ENCODE measurements at places on chromosomes 4 and X.
A peak's percentile ranks its signal among the peaks of the same experiment; 100 is the strongest.

- no peak for DNase-seq
Observed at GRCh38 chr4:37690976-37691375, 4.8 kb upstream of the RELL1 start.

GRCh38 chr4:114535725-114536124 lies 62.9 kb upstream of the UGT8 start:
- no peak for DNase-seq

- DNase-seq = no peak
Observed at GRCh38 chr4:87502580-87503238, 26.5 kb downstream of the SPARCL1 start.

- DNase-seq = no peak
Observed at GRCh38 chr4:159697322-159698283, 594.7 kb downstream of the RAPGEF2 start.

DNA sequence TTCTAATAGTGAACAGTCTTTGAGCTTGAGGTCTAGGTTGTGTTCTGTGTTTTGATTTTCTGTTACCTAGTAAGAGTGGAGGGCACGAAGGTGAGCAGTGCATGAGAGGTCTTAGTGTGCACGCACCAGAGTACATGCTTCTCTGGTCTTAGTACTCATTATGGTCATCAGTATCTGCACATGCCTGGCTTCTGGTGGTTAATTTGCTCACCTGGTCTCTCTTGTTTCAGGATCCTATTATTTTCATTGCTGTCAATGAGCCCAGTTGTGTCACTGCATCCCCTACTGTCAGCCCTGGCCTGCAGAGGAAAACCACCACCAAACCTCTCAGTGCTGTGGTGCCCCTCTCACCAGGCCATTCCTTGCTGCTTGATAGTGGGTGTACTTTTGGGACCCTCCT lies 54.8 kb downstream of the NSUN7 start:
- no peak for DNase-seq

DNA sequence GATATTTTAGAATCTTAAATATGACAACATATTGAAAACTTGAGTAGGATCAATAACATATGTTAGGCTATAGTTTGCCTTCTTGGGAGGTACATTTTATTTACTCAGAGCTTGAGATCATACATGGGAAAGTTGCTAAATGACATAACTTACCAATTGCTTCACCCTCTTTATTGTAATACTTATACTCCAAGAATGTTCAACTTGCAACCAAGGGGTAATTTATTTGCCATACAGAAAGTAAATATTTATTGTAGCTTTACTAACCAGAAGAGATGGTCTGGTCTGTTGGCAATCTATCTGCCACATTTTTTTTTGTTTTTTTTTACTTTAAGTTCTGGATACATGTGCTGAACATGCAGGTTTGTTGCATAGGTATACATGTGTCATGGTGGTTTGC lies 426.6 kb downstream of the ARHGAP24 start:
- DNase-seq = peak; percentile 4

DNA sequence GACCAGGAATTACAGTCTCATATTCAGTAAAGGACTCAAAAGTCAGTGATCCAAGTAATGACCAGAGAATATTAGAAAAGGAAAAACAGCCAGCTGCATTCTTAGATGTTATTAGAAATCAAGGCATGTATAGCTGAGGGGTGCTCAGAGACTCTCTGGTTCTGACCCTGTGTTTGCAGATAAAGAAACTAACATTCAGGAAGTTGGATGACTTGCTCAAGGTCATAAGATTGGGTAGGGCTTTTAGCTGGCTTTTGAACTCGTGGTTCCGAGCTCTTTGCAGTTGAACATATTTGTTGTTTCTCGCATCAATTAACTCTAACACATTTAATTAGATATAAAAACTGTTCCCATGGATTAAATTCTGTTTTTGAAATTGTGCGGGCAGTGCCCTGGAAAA lies 62.5 kb upstream of the ENPP6 start:
- DNase-seq = no peak

DNA sequence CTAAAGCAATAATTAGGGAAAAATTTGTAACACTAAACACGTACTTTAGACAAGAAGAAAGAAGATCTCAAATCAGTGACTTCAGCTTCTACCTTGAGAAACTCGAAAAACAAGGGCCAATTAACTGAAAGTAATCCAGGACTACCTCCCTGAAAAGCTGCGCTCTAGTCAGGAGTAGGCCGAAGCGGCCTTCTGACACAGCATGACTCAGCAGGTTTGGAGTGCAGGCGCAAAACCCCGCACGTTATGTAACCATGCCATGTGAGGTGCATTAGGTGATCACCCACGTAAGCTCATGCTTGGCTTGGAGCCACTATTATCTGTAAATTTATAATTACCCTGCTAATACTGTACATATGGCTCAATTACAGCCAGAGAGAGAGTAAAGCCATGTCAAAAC lies 52.8 kb upstream of the CCDC149 start:
- DNase-seq = no peak

- DNase-seq = no peak
Observed at GRCh38 chrX:120504569-120504968, 35.5 kb upstream of the LAMP2 start.

DNA sequence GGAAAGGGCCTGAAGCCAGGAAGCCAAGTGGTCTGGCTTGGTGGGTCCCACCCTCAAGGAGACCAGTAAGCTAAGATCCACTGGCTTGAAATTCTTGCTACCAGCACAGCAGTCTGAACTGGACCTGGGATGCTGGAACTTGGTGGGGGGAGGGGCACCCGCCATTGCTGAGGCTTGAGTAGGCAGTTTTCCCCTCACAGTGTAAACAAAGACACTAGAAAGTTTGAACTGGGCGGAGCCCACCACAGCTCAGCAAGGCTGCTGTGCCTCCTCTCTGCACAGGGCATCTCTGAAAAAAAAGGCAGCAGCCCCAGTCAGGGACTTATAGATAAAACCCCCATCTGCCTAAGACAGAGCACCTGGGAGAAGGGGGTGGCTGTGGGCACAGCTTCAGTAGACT lies 63.1 kb downstream of the AFM start:
- no peak for DNase-seq

DNA sequence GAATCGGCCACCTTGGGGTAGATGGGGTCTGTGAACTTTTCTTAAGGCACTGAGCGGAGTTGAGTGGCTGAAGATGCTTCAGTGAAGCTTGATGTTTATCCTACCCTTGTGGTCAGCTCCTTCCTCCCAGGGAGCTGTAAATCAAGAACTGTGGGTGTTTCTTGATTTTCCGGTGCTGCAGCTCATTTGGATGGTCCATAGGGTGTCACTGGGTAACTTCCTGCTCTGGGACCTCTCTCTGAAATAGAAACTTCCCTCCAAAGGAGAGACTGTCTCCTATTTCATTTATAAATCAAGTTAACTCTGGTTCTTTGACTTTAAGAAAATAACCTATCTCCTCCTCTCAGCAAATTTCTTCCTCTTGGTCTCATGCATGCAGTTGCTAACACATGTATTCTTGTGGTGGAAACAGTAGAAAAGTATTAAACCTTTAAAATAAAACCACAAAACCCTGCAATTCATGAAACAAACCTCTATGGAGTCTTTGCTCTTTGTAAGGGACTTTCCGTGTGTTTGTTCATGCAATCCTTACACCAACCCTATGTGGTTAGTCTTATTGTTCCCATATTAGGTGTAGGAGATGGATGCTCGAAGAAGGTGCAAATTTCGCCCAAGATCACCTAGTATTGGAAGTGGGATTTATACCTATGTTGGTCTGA lies 110.3 kb downstream of the SHROOM3 start:
- DNase-seq = no peak

- DNase-seq = no peak
Observed at GRCh38 chr4:128311659-128312403, 24.2 kb upstream of the PGRMC2 start.

DNA sequence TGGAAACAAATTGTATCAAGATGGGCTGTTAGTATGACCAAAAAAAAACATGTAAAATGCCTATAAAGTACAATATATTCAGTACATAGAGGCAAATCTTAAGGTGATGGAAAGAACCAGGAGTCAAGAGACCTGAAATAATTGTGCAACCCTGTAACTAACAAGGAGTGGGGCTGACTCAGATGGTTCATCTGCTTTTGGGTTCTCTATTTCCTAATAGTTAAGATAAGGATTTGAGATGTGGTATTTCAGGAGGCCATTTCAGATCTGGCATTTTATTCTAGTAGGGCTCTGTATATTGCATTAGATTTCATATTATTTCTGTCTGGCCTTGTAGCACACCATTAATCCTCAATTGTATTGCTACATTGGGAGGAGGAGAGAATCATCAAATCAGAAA lies 268.4 kb downstream of the HS3ST1 start:
- no peak for DNase-seq

DNA sequence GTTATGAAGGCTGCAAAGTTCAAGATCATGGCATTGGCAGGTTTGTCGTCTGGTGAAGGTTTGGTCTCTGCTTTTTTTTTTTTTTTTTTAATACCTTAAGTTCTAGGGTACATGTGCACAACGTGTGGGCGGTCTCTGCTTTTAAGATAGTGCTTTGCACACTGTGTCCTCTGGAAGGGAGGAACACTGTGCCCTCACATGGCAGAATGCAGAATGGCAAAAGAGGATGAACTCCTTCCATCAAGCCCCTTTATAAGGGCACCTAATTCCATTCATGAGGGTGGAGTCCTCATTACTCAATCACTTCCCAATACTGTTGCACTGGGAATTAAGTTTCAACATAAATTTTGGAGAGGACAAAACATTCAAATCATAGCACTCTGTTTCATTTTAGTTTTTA lies 101.4 kb downstream of the GLRA2 start:
- no peak for DNase-seq

DNA sequence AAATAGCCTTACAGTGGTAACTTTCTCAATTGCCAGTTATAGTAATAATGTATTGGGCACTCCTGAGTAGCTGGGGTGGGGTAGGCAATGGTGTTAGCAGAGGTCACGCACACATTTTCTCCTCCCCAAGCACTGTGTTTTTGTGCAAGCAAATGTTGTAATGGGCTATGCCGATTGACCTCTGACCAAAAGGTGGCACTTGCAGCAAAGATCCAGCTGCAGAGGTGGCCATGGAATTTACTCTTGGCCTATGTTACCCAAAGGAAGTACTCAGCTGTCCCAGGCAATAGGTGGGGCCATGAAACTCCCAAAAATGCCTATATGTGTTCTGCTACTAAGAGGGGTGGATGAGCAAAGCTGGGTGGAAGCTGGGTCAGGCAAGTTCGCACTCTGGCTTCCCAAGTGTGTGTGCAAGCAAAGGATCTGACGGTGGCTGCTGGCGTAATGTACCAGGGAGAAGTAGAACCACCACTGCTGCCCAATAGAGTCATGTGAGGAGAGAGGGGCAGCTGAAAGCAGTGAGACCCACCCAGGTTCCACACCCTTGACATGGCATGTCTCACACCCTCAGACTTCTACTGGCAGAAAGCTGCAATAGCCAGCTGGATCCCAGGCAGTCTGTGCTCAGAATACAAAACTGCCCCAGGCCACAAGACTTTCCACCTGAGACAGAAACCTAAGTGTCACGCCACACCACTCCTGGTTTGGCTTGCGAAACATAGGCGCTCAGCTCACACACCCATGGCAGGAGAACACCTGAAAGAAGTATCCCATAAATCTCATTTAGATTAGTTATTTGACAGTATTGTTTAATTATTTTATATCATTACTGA lies 353.3 kb upstream of the EMCN start:
- no peak for DNase-seq

GRCh38 chrX:128714425-128714824 lies 662.2 kb upstream of the ACTRT1 start:
- DNase-seq = no peak
